NCI-H1436 (cell line): ENCODE measurements at places on chromosomes 7 and 10.

- DNase-seq = no peak
These were observed 29.0 kb upstream of the BMS1 start for GRCh38 chr10:42753507-42754154.

- DNase-seq = no peak
These were observed 201.8 kb downstream of the GLRX3 start for GRCh38 chr10:130337696-130338635.

GRCh38 chr10:37736120-37736519 is 121.3 kb downstream of the ZNF248 start:
- DNase-seq = no peak

GRCh38 chr10:22874189-22874854 is 53.5 kb upstream of the ARMC3 start:
- peak; percentile 17 for DNase-seq

GRCh38 chr10:34464000-34464399 is 351.1 kb downstream of the PARD3 start:
- no peak for DNase-seq

GRCh38 chr7:124459101-124460055 is 306.2 kb downstream of the GPR37 start:
- no peak for DNase-seq

DNA sequence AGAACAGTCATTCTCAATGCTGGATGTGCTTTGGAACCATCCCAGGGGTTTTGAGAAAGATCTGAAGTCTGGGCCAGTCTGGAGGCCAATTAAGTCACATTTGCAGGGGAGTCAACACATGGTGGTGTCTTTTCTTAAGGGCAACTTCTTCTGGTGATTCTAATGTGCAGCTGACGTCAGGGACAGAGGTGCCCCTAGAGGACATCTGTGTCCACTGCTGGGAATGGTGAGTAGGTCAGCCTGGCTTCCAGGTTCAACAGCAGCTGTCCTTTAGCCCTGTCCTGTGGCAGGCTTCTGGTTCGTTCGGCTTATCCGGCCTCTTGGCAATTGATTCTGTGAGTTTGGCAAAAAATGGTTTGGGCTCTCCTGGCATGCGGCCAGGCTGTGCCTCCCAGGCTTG is 269.7 kb upstream of the HABP2 start:
- no peak for DNase-seq

DNA sequence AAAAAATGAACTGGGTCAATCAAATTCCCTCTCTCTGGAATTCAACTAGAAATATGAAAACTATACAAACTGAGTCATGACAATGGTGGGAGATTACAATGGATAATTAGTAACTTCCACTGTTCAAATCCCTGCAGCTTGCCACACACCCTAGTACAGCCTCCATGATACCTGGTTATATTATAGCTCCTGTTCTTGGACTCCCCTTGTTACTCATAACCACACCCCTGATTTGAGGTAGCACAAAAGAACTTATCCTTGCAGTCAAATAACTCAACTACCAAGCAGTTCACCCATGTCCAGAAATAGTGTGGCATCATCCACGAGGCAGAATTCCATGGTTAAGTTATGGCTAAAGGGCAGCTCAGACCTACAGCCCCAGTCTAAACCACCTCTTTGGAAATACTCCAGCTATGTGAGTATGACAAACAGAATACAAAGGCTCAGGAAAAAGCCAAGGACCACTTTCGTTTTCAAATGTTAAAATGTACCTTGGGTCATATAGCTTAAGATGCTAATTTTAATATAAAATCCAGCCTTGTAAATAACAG is 164.7 kb downstream of the CPEB3 start:
- no peak for DNase-seq

DNA sequence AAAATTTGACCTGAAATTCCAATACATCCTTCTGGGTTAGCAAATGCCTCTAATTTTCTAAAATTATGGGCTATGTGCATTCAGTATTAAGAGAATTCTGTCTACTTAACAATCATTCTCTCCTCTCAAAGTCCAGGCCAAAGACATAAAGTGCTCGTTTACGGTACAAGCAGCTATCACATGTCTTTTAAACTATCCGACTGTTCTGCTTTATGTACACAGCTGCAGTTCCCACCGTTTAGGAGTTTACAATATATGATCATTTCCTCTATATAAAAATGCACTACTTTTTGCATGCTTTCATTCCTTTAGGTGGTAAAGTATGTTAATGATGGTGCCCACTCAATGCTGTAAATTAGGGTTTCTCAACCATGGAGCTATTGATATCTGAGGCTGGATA is 34.0 kb downstream of the CDK6 start:
- no peak for DNase-seq

GRCh38 chr7:107090457-107090856 is 46.0 kb downstream of the PRKAR2B start:
- DNase-seq = no peak

GRCh38 chr7:114409750-114410149 is 4.9 kb upstream of the FOXP2 start:
- DNase-seq = no peak

GRCh38 chr7:106283501-106283830 is 1.3 kb downstream of the NAMPT start:
- DNase-seq = no peak

DNA sequence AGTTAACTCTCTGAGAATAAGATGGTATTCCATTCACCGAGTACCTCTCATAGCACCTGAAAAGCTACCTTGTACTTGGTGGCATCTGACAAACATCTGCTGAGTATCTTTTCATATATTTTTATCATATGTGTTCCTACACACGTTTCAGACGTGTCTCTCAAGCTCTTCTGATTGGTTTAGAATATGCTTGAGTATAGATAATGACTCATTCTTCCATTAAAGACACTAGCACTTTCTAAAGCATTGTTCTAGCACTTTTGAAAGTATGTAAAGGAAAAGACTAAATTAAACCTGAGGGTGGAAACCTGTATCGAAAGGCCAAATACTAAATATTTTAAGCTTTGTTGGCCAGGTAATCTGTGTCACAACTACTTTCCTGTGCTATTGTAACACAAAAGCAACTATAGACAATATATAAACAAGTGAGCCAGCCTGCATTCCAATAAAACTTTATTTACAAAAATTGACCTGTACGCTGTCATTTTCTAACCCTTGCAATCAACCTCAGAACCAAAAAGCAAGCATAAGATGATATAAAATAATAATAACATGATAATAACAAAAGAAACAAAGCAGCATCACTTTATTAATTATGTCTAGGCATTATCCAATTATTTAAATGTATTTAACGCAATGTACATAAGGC is 95.3 kb downstream of the DGKI start:
- no peak for DNase-seq

GRCh38 chr7:140017543-140017942 is 45.2 kb downstream of the PARP12 start:
- no peak for DNase-seq

GRCh38 chr7:120402079-120402767 is 129.2 kb downstream of the KCND2 start:
- no peak for DNase-seq

DNA sequence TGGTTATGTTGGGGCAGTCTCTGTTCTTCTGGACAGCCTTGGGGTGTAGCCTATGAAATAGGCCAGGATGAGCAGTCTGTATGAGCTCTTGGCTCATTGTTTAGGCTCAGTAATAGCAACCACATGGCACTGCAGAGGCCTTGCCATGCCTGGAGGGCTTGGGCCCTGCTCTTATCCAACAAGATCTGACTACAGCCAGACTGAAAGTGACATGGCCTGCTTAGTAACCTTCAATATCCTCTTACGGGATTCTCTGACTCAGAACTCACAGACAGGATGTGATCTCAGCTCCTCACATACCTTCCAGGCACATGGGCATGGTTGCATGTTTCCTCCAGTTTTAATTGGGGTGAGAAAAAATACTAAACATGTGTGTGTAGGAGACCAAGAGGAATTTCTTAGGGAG is 289.3 kb downstream of the PTEN start:
- no peak for DNase-seq

GRCh38 chr7:16711730-16712129 is 41.8 kb upstream of the TSPAN13 start:
- DNase-seq = no peak

DNA sequence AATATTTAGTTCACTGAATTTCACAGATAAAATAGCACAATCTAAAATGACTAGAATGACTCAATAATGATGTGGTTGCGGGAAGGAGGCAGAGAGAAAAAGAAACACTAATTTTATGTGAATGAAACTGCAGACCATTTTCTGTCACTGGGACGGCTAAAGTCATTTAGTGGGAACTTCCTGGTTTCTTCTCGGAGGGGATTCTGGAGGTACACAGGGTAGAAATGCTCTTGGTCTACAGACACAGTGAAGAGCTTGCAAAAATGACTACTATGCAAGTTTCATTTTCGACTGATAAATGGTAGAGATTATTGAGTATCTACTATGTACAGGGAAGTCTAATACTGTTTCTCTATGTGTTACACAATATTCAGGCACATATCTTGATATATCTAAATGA is 63.5 kb upstream of the LRRN3 start:
- DNase-seq = no peak

GRCh38 chr10:1297566-1298301 is 241.5 kb downstream of the WDR37 start:
- no peak for DNase-seq

GRCh38 chr10:22319980-22320558 is 830 bp upstream of the BMI1 start:
- DNase-seq = no peak

- no peak for DNase-seq
These were observed 511.2 kb upstream of the KCND2 start for GRCh38 chr7:119761776-119762175.

GRCh38 chr10:89304026-89304425 is 2.2 kb downstream of the IFIT2 start:
- no peak for DNase-seq

GRCh38 chr7:44555350-44555749 is 14.2 kb upstream of the NPC1L1 start:
- DNase-seq = no peak

GRCh38 chr10:131833013-131833412 is 67.8 kb upstream of the PPP2R2D start:
- DNase-seq = no peak

DNA sequence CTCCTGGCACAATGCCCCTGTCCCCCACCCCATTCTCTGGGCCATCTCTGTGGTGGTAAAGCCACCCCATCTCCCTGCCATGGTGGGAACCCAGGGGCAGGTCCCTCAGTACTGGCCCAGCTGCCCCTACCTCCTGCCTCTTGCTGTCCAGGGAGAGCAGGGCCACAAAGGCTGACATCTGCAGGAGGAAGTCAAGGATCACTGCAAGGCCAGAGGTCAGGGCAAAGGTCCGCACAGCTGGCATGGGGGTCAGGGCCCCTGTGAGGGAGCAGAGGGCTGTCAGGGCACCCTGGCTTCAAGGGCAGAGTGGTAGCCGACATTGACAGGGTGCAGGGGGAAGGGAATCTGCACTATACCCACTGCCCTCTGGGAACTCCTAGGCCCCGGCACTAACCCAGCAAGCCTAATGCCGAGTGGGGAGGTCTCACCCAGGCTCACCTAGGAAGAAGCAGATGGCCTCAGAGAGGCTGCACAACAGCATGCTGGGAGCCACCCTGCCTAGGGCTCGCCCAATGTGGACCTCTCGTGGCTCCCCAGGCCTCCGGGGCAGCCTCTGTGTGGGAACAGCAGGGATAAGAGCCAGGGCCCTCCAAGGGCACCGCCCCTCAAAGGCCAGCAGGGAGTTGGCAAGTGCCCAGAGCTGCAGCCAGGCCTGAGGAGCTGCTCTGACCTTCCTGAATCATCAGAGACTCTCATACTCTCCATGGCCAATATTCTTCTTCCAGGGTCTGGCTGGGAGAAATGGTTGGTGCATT is 7.7 kb downstream of the NPC1L1 start:
- DNase-seq = no peak
